Mammary epithelial cell (primary cell): ENCODE measurements at places on chromosomes 4 and X.
A peak's percentile ranks its signal among the peaks of the same experiment; 100 is the strongest.

DNA sequence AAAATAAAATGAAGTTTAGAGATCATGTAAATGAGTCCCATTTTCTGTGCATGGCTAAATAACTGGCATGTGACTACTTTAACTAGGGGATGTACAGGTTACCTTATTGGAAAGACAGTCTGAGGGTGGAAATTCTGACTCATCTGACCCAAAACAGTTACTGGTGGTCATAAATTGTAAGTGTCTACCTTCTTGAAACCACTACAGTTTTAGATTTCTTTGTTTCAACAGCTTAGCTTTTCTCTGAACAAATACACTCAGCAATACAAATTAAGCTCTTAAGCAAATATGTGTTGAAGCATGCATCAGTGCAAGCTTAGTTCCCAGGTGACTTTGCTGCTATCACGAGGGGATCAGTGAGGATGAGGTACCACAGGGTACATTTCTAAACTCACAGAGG, 60.7 kb upstream of the PGM2 start:
- DNase-seq, result no peak

DNA sequence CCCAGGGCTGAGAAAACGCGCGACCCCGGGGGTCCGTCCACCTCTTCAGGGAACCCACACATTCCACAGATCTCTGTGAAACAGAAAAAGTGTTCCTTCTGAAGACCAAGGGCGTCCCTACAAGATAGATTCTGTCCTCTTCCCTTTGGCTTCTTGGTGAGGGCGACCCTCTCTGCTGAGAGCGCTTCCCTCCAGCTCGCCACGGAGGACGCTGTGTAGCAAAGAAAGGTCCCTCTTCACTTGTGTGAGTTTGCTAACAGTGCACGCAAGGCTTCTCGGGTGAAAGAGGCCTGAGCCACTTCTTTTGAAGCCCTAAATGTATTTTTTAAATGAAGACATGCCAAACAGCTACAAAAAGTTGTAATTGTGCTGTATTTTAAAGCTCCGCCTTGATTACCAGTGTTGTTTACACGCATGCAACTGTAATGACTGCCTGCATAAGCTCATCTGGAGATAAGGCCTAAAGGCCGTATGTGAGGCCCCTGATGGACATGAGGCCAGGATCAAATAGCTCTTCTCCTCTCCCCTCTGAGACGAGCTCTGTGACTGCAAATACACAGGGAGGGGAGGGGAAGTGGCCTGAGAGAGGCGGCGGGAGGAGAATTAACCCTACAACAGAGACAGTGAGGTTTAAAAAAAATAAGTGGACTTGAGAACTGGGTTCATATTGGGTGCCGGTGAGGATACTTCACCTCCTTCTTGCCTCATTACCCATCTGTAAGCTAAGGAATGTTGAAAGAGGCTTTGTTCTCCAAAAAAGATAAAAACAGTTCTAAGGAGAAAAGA, 95.5 kb downstream of the SOWAHB start:
- DNase-seq, result no peak

GRCh38 chr4:174263445-174263736, 20.1 kb downstream of the FBXO8 start:
- no peak for DNase-seq

- no peak for DNase-seq
Measured at GRCh38 chr4:1900087-1900433, 28.9 kb downstream of the NSD2 start.

DNA sequence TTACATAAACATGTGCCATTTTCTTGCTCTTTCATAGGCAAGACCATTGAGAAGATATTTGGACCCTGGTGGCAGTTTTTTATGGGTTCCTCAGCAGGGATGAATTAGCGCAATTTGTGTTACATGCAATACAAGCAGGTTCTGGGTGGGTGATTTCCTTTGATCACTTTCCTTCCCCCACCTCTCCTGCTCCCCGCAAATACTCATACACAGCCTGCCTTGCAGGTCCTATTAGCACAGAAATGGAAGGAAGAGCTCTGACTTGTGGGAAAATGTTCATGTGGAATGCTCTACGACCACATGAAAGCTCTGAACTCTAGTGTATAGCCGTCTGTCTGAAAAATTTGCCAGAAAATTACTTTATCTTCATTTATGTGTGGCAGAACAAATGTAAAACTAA, 361.0 kb upstream of the FAT1 start:
- no peak for DNase-seq

DNA sequence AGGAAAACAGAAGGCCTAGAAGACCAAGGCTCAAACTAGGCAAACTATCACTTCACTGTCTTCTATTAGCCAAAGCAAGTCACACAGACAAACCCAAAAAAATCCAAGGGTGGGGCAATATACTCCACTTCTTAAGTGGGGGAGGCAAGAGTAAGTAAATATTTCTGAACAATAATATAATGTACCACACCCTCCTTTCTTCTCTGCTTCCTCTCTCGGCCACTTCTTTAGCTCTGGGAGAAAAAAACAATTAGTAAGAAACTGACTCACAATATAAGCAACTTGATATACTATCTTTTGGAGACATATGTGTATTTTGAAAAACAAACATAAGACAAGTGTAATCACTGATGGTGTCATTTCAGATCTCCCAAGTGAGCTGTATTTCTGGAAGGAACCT, 14.8 kb downstream of the DCAF8L1 start:
- DNase-seq, result peak; percentile 29

- DNase-seq, result peak; percentile 76
Measured at GRCh38 chrX:56744996-56745395, 16.0 kb downstream of the NBDY start.
